ENCODE measurements at places on chromosomes 7 and 10.

DNA sequence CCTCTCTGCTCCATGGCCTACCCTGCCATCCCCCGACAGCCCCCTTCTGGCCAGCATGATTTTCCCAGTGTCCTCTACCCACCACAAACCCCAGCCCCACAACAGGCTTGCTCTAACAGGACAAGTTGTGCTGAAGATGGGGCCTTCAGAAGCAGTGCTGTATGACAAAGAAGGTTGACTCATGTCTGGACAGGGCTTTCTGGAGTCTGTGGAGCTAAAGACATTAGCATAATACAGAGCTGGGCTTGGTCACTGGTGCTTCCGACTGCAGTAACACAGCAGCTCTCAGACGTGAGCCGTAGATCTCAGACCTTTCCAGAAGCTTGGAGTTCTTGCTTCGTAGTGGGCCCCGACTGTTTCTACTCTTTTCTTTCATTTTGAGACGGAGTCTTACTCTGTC lies 100.5 kb downstream of the GTF2IRD1 start:
- DNase-seq, result no peak

DNA sequence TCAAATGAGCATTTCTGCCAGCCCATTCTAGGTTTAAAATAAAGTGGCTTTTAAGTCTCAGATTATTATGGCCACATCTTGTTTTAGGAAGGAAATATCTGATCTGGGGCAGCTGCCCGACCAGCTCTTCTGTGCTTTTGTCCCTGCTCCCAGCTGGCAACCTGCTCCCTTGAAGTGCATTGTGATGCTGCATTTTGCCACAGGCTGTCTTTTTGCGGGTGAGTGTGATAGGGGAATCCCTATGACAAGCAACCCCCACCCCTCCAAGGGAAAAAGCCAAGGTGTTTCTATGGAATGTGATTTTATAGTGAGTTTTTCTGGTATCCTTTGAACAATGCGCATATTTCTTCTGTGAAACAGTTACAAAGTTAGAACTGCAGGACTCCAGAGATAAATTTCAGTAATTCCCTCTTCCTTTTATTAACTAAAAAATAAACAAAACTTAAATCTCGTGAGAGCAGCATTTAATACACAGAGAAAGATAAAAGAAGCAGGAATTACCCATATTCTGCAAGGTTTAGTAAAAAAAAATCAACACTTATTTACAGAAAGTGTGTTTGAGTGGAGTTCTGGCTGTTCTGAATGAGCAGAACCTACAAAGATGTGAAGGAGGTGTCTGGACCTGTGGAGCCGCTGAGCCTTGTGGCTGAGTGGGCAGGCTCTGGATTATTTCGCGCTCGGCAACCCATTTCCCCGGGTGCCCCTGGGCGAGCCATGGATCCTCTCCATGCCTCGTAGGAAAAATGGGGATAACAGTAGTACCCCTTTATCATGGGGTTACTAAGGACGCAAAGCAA lies 10.1 kb upstream of the HPS1 start:
- DNase-seq, result no peak

DNA sequence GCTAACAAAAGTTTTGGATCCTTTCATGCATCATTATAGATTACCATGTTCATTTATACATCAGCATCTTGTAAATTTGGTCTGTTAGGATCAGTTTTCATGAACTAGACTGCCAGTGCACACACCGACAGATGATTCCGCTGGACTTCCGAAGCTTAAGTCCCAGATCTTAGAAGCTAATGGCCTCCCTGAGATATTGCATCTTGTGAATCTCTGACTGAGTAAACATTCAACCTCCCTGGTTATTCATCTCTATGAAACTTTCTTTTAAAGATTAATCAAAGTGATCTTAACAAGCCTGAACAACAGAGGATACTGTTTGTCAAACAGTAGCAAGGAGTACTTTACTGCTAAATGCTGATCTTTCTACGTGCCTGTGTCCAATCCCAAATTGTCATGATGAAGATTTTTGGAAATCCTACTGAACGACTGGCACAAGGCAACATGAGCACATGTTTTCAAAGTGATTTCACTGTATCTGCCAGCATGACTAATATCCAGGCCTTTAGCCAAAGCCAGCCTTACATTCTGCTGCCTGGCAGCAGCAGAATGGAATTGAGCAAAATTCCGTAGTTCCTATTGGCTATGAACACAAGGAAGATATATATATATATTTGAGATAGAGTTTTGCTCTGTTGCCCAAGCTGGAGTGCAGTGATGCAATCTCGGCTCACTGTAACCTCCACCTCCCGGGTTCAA lies 91.3 kb upstream of the ANK3 start:
- DNase-seq, result no peak

GRCh38 chr10:114631666-114632417 lies 26.2 kb downstream of the ABLIM1 start:
- no peak for DNase-seq

GRCh38 chr10:59177031-59177797 lies 771 bp downstream of the PHYHIPL start:
- no peak for DNase-seq

DNA sequence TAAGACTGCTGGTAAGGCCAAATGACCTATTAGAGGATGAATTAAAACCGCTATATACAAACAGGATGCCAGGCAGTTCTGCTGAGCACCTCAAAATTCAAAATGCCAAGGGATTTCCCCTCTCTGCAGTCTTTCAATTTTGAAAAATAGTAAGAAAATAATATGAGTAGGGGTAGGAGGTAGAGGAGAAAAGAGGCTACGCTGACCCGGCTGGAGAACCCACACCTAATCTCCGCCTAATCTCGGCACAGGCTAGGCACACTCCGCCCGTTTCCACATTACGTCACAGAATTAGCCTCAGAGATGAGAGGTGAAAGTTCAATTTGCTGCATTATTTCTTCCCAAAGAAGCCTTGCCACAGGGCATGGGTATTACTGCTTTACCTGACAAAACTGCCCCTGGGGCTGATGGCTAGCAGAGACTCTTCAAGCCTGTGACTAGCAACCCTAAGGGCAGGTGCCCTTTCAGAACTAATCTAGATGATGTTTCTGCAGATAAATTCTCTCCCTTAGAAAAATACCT lies 21.3 kb upstream of the SPOCK2 start:
- no peak for DNase-seq

DNA sequence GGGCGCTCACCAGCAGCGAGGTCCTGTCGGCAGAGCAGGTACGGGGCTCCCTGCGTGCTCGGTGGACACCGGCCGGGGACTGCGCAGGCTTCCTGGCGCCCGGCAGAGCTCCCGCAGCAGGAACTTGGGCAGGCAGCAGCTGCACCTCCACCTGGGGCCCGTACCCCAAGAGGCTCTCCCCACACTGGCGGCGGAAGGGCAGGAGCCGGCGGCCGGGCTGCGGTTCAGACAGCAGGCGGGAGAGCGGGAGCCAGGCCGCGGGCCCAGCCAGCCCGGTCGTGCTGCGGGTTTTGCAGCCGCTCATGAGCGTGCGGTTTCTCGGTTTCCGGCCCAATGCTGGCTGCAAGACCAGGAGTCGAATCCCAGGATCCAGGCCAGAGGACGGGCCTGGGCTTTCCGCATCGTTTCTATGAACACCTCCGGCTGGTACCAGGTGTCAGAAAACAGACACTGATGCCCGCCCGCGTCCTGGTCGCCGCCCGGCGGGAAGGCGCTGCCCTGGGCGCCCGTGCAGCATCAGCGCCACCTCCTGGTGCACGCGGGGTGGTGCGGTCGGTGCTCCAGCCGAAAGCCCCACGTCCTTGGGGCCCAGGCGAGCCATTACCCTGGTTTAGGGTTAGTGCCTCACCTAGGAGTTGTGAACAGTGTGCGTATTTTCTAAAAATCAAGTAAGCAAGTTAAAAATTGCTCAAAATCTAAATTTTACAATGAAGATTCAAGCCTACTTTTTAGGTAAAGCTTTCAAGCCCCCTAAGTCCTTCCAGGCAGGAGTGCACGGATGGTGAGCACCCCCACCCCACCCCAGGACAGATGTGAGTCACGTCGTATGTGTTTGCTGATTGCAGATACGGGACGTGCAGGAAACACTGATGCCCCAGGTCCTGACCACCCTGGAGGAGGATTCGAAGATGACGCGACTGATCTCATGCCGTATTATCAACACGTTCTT lies 47.4 kb upstream of the PRKAR1B start:
- peak; percentile 52 for DNase-seq

GRCh38 chr10:34392641-34393170 lies 422.4 kb downstream of the PARD3 start:
- DNase-seq, result no peak

DNA sequence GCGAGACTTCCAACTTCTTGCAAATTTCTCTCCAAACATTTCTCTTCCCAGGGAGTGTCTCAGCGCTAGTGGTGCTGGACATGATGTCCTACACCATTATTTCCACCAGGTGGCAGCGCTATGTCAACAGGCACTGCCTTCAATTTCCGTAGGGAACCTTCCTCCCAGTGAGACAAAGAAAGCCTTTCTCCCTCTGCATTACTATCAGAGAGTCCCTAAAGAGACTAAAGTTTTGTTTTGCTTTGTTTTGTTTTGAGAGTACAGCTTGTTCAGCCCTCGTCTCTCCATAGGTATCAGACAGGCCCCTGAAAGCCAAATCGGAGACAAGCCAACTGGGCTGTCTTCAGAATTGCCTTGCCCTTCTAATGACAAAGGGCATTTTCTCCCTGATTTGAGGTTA lies 44.2 kb upstream of the GGCT start:
- DNase-seq, result peak; percentile 39

DNA sequence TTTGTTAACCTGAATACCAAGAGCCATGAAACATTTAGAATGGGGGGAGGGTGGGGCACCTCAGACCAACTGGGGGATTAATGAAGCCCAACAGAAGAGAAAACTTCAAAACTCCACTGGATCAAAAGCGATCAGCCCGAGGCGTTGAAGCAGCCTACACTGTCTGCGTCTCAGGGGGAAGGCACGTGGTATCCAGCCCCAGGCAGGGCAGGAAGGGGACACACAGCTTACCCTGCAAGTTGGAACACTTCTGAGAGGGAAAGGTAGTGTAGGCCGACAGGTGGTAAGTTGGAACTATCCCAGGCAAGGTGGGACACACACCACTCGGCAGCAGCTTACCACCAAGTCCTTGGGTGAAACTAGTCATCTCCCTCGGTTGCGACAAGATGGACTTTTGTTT lies 102.9 kb downstream of the TAX1BP1 start:
- DNase-seq, result no peak

DNA sequence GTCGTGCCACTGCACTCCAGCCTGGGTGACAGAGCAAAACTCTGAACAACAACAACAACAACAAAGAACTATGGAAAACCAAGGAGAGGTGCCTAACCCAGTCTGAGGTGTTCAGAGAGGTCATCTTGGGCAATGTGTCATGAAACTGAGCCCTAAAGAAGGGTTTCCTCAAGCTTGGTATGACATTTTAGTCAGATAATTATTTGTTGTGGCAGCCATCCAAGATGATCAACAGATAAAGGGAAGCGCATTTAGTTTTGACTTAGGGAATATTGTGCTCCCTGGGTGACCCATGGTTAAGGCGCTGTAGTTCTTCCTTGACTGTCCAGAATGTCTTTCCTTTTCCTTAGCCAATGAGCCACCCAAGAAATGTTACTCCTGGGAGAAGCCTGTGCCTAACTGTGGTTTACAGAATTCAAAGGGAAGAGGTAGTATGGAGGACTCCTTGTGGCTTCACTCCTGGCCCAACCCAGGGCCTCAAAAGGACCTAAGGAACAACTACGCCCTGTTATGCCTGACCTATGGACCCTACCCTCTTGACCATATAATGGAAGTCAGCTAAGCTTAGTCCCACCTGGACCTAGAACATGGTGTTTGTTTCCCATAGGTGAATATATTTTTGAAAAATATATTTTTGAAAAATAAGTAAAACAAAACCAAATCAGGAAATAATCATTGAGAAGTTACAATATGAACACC lies 42.4 kb downstream of the TPST1 start:
- no peak for DNase-seq

GRCh38 chr7:31028417-31028992 lies 23.6 kb upstream of the ADCYAP1R1 start:
- DNase-seq, result no peak

GRCh38 chr10:70085975-70086613 lies 33.4 kb downstream of the MACROH2A2 start:
- no peak for DNase-seq

DNA sequence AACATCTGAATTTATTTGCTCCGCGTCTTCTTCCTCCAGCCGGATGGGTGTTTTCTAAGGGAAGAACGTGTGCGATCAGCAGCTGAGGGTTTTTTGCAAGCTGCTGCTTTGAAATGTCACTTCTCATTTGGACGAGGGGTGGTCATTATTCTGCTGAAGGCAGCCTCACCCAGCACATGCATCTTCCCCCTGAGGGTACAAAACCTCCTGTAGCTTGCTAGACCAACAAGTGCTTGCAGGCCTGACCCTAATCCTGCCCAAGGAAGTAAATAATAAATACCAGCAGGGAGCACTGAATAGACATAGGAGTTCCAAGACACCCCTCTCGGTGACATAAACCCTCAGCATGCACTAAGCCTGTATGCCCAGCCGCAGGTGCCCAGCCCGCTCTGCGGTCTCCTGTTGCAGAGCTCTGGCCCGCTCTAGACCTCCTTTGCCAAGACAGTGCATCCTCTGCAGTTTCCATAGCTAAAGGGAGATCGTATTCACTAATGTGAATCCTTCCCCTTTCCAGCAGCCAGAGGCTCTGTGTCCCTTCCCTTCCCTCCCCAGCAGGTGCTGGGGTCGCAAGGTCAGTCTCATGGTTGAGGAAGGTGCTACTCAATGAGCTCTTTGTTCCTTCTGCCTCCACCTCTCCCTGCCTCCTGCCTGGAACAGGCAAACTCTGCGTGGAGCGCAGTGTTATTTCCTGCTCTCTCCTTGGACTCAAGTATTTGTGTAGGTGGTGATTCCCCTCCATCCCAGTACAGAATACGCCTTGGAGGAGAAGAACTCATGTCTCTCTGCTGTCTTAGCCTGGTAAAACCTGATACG lies 36.6 kb downstream of the SBDS start:
- DNase-seq, result no peak

DNA sequence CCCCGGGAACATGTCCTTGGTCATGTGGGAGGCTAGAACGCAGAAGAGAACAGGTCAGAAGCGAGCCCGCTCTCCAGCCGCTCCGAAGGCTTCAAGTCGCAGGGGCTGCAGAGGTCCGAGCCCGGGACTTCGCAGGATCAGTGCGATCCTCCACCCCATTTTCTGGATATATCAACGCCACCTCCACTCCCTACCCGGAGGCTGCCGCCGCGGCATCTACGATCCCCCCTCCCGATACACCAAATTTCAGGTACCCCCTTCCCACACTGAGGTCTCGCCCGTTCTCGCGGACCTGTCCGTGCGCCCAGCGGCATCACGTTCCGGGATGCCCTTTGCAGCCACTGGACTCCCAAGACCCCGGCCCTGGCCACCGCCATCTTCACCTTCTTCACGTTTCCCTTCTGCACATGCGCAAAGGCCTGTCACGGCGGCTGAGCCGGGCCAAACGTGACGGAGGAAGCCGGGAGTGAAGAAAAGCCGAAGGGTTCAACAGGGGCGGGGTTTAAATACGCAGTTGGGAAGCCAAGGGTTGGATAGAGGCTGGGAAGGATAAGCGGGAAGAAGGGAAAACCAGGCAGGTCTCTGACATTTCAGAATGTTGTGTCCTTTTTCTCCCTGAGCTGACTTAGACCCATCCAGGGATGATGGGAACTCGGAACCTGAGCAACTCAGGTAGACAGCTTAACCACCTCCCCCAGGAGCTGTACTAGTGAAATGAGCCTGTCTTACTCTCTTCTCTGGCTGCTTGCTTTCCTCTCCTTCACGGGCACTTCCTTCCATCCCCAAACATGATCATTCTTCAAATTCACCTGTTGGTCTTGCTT lies at the start of gene NDUFB8:
Gene NDUFB8, minus strand, starts transcription at position 397 of the 824 bp plus-strand sequence. Its CDS starts 20 bp downstream, at position 377.
- peak; percentile 63 for DNase-seq

Data from 8988T (cell line).